ENCODE measurements at places on chromosomes 1 and 21.
A peak's percentile ranks its signal among the peaks of the same experiment; 100 is the strongest.

GRCh38 chr1:246492611-246493245 lies 14.4 kb downstream of the SMYD3 start:
- DNase-seq: peak; percentile 74

DNA sequence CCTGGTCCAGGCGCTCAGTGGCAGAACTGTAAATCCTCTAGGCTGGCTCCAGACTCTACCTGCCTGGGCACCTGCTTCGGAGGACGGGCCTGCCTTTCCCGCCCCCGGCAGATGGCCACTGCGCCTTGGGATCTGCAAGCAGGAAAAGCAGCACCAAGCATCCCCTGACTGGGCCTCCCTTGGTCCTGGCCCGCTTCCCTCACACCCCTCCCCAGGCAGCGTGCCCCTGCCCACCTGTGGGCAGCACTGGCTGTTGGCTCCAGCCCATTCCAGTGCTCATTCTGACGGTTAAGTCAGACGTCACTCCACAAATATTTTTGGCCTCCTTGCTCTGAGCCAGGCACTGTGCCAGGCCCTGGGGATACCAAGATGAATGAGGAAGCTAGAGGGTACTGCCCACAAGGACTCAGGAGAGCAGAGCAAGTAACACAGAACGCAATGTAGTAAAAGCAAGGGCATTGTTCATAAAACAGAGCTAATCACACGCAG lies 22.0 kb upstream of the BLACAT1 start:
- DNase-seq: peak; percentile 95

- no peak for DNase-seq
These were observed 131.4 kb upstream of the BCL9 start for GRCh38 chr1:147409886-147410285.

DNA sequence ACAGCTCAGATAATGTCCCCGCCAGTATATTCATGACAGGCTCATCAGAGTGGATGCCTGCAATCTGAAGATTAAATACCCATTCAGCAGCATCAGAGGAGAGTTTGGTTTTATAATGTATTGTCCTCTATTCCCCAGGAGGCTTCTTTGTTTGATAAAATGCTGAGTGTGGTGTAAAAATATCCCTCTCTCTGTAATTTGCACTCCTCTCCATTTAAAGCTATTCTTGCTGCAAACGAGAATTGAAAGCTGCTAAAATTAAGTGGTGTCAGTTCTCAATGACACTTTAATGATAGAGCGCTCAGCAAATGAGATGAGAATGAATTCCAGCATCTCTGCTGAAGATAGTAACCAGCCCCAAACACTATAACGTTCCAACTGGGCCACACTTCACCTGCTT lies 205.7 kb upstream of the RRP15 start:
- DNase-seq: no peak

DNA sequence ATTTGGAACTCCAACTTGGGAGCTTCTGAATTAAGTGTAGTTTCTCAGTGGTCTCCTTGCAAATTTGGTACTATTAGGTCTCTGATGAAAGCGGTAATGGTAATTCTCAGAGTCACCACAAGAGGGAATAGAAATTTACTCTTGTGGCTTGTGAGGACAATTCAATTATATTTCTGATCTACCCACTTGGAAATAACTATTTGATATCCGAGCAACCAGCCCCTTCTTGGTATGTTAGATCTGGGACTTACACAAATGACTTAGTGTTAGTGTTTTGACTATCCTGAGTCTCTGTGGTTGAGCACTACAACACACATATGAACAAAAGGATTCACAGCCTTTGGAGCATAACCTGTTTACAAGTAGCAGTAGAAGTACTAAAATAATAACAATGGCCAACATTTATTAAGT lies 68.1 kb downstream of the RPS6KA1 start:
- DNase-seq: peak; percentile 65

- DNase-seq: no peak
These were observed 7.5 kb downstream of the COL9A2 start for GRCh38 chr1:40309374-40310128.

DNA sequence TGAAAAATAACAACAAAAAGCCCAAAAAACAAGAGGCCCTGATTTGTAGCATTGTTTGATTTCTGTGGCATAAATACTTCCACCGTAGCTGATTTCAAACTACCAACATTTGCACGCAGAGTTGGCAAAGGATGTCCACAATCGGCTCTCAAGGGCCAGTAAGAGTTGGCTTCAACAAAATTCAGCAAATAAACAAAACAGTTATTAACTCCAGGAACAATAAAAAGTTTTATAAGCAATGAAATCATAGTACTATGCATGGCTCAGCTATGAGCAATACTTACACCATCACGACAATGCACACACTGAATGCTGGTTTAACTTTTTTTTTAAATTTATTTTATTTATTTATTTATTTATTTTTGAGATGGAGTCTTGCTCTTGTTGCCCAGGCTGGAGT lies 8.7 kb upstream of the COX20 start:
- no peak for DNase-seq

DNA sequence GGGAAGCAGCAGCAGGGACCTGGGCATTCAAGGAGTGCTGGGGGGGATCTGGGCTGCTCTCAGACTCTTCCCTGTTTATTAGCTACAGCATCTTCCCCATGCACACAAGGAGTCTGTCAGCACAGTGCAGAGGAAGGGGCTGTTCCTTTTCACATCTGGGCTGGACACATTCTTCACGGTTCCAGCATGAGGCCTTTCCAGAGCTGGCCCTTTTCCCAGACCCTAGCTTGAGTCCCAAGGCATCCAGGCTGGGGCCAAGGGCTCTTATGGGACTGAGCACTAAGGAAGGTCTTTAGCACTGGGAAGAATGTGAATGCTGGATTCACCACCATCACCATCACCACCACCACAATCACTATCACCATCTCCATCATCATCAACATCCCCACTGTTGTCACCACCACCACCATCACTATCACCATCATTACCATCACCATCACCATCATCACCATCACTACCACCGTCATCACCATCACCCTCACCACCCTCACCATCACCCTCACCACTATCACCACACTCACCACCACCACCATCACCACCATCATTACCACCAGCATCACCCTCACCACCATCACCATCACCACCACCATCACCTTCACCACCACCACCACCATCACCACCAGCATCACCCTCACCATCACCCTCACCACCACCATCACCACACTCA lies 28.4 kb downstream of the PARK7 start:
- DNase-seq: peak; percentile 20

DNA sequence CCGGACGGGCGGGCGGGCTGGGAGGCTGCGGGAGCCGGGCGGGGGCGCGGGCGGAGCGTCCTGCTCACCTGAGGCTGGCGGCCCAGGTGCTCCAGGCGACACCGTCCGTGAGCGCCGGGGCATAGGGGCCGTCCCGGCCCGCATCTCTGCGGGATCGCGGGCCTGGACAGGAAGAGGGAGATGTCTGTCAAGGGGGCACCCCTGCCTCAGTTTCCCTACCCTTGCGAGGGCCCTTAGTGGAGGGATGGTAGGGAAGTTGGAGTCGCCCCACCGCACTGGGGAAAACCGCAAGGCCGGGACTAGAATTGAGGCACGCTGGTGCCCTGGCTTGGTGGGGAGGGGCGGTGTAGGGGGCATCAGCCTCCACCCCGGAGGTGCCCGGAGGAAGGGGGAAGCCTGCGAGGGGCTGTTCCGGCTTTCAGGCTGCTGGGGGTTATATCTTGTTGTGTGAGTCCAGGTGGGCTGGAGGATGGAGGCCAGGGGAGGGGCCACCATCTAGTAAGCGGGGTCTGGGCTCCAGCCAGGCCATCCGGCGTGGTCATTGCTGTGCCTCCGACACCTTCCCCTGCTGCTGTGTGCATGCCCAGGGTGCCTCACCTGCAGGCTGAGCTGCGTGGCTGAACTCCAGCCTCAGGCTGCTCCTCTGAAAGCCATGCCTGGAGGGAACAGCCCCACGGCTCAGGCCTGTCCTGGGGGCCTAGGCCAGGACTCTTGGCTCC lies 580 bp downstream of the VWA1 start:
- no peak for DNase-seq

DNA sequence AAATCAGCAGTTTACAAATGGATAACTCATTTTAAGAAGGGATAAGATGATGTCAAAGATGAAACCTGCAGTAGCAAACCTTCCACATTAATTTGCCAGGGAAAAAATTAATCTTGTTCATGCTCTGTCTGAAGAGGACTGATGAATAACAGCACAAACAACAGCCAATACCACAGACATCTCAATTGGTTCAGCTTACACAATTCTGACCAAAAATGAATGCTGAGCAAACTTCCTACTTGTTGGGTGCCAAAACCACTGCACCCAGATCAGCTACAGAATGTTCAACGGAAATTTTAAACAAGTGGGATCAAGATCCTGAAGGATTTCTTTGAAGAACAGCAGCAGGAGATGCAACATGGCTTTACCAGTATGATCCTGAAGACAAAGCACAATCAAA lies 98.3 kb downstream of the COQ8A start:
- no peak for DNase-seq

DNA sequence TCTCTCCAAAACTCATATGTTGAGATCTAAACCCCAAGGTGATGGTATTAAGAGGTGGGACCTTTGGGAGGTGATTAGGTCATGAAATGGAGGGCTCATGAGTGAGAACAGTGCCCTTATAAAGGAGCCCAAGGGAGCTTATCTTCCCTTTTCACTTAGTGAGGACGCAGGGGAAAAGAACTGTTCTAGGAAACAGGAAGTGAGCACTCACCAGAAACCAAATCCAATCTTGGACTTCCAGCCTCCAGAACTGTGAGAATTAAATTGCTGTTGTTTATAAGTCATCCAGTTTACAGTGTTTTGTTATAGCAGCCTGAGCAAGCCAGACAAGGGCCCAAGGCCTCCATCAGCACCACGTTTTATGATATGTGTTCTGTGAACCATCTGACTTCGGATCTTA lies 60.3 kb upstream of the LRRC8D start:
- DNase-seq: no peak

DNA sequence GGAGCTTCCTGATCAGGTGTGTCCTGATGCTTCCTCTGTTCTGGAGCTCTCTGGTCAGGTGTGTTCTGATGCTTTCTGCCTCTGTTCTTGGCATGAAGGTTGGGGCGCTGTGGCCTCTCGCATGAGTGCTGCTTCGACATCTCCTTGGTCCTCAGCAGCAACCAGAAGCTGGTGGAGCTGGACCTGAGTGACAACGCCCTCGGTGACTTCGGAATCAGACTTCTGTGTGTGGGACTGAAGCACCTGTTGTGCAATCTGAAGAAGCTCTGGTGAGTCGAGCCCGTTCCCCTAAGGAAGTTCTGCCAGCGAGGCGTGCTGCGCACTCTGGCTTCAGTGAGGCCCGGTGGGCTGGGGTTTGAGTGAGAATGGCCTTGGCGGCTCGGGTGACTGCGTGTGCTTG lies 18.0 kb downstream of the NLRP3 start:
- DNase-seq: no peak

GRCh38 chr1:43367026-43367903 lies 546 bp downstream of the ELOVL1 start:
- DNase-seq: no peak
